ENCODE measurements at places on chromosomes 1 and 21.
A peak's percentile ranks its signal among the peaks of the same experiment; 100 is the strongest.

GRCh38 chr21:38959692-38960061, 153.9 kb downstream of the ETS2 start:
- no peak for DNase-seq

DNA sequence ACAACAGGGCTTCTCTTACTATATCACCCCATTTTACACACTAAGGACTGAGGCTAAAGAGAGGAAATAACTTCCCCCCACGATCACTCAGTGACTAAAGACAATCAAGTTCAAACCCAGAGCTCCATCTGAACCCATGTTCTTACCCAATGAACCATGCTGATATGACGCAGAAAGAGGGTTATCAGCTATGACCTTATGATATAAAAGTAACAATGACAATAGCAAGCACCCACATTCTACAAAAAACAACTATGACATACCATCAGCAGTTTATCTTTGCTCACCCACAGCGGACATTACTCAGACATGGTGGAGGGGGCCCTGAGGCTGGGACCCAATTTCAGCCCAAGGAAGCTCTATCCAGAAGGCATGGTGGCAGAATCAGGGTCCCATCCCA, 75.7 kb downstream of the PTPN14 start:
- no peak for DNase-seq

DNA sequence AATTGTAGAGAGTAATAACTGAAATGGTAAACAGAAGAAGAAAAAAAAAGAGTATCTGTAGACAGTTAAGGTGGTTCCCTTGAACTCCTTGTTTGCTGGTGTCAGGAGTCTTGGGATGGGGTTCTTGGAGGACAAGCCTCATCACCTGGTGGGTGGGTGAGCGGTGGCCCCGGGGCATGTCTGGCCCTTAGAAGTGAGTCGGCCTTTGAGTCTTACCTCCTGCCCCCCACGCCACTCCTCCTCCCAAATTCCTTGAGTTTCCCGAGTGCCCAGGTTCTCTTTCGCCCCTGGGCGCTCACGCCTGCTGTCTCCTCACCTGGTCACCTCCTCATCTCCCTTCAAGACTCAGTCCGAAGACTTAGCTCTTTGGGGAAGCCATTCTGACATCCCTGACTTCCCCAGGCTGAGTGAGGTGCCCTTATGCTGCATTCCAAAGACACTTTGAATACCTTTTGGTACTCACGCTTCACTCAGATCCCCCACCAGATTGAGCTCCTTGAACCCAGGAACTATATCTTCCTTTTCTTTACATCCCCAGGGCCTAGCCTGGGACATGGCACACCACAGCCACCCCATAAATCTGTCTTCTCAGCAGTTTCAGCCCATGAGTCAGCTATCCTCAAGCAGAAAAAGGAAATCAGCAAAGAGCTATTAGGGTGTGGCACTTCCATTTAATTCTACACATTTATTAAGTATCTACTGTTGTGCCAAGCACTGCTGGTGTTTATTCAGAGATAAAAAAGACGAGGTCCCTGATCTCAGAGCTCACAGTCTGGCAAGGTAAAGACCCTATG, 13.5 kb upstream of the IKBKE start:
- no peak for DNase-seq

- DNase-seq, result no peak
Observed at GRCh38 chr1:23466423-23466989, 17.5 kb downstream of the ASAP3 start.

DNA sequence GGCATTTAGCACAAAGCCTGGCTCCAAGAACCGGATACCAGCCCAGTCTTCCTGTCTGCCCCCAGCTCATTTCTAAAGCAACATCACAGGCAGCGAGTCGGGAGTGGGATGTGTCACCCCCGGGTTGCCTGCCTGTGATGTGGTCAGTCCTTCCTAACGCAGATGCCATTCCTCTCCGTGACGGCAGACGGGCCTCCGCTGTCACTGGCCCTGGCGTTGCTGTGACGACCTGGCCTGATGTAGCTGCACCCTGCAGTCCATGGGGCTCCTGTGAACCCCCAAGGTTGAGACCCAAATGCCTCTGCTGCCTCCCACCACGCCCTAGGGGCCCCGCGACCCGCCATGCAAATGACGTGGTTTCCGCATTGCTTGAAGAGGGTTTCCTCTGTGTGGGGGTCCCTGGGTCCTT, 12.3 kb downstream of the TNFRSF1B start:
- no peak for DNase-seq

GRCh38 chr1:156285437-156285836, 1.3 kb downstream of the TMEM79 start:
- DNase-seq, result no peak

DNA sequence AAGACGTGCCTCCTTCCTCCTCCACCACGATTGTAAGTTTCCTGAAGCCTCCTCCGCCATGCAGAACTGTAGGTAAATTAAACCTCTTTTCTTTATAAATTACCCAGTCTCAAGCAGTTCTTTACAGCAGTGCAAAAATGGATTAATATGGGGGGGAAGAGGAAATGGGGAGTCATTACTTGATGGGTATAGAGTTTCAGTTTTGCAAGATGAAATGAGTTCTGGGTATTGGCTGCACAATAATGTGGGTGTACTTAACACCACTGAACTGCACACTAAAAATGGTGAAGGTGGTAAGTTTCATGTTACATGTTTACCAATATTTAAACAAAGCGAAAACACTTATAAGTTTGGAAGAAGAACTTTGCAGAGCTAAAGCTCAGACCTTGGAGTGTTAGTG, 24.3 kb upstream of the DISP1 start:
- no peak for DNase-seq

GRCh38 chr1:32040711-32041110, 27.0 kb downstream of the KHDRBS1 start:
- no peak for DNase-seq

GRCh38 chr1:167190747-167191237, 29.9 kb upstream of the POU2F1 start:
- DNase-seq, result no peak

GRCh38 chr1:31791131-31791858, 24.5 kb downstream of the SPOCD1 start:
- DNase-seq, result no peak

- no peak for DNase-seq
Observed at GRCh38 chr21:35682904-35683549, 377.3 kb downstream of the SETD4 start.

- DNase-seq, result no peak
Observed at GRCh38 chr1:209584231-209584672, 738 bp downstream of the CAMK1G start.

- DNase-seq, result no peak
Observed at GRCh38 chr1:246157516-246157915, 349.6 kb downstream of the SMYD3 start.

- DNase-seq, result no peak
Observed at GRCh38 chr1:202708456-202709275, 1.6 kb downstream of the SYT2 start.

GRCh38 chr1:156935505-156936128, 15.2 kb downstream of the LRRC71 start:
- DNase-seq, result no peak

- DNase-seq, result no peak
Observed at GRCh38 chr21:30206551-30207251, 9.2 kb downstream of the CLDN8 start.

- no peak for DNase-seq
Observed at GRCh38 chr1:66370462-66370971, 163.4 kb upstream of the SGIP1 start.

DNA sequence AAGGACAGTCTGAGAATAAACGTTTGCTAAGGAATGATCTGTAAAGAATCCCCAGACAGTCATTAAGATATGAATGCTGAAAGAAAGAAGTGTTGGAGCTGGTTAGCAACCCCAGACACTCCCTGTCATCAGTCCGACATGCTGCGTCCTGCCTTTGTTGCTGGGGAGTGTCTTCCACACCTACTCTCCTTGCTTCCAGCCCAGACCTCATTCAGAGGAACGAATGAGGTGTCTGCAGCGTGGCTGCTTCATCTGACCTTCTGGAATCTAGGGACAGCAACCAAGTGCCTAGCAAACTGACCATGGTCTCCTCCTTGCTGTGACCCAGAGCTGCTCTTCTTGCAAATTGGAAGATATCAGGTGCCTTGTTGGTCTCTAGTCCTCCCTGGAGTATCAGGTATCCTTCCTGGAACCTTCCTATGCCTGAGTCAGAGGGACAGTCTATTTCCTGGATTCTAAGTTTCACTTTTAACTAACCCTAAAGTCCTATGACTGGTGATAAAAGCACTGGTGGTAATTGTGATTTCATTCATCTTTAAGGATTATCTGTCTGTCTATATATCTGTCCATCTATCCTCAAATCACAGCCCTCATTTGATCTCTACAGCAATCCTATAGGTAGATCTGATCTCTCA, 45.3 kb downstream of the NFASC start:
- DNase-seq, result no peak

DNA sequence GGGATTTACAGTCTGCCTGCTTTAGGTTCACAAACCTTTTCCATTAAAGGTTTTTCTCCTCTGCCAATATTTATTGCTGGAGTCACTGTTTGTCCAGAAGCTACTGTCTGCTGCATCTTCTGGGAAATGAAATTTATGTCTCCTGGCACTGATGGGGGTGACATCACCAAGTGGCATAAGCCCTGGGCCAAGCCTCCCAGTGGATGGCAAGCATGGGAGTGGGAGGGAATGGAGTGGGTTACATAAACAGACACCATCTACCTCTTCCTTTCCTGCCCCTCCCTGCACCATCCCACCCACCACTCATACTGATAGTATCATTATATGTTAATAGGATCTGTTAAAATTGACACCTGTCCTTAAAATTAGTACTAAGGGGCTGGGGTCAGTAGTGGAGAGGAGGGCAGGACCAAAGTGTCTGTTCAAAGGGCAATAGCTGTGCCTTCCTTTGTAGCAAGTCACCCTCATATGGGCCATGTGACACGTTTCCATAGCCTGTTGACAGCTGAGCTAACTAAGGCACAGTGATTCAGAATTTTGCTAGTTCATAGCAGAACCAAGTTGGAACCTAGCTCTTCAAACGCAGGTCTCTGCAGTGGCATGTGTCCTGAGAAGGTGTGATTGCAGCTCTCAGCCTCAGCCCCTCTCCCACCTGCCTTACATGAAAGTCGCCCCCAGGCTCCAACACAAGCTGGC, 71.0 kb downstream of the MAB21L3 start:
- DNase-seq, result no peak

DNA sequence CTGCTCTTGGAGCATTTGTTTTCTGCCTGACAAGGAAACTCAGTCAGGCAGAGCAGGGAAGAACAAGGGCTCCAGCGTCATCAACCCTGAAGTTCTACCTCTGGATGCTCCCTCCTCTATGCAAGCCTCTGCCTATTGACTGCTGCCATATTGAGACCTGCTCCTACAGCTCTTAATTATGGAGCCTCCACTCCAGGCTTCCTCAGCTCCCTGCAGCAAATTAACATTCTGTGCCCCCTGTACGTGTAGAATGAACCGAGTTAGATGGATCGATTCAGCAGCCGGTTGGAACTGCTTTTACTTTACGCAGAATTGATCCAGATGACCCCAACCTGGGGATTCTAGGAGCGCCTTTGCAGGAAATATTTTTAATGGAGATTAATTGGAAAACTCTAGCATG, 68.7 kb downstream of the KIRREL1 start:
- DNase-seq, result no peak

- DNase-seq, result no peak
Observed at GRCh38 chr1:150987924-150988323, 5.8 kb downstream of the ANXA9 start.

DNA sequence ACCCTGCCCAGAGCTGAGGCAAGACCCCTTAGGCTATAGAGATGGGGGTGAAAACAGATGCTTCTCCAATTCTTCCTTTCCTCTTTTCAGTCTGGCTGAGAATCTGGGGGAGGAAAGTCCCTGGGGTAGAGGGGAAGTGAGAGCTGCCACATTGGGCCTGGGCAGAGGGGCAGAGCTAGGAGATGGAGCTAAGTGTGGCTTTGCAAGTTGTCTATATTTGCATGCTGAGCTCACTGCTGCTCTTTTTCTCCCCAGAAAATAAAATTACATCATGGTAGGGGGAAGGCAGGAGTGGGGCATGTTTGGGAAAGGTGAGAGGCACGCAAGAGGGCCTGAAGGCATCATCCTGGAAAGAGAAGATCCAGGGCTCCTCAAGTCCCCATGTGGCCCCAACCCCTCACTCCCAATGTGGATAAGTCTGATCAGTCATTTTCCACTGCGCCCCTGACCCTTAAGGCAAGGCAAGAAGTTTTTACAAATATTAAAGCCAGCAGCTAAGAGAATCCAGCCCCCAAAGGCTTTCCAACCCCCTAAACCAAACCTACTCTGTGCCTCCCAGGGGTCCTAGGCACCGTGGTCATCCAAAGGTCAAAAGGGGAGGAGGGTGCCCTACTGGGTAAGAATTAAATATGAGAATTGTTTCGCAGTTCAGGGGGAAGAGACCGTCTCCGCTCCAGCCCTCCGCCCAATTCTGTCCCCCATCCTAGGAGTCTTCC, 500 bp upstream of the PEA15 start:
- peak; percentile 90 for DNase-seq

DNA sequence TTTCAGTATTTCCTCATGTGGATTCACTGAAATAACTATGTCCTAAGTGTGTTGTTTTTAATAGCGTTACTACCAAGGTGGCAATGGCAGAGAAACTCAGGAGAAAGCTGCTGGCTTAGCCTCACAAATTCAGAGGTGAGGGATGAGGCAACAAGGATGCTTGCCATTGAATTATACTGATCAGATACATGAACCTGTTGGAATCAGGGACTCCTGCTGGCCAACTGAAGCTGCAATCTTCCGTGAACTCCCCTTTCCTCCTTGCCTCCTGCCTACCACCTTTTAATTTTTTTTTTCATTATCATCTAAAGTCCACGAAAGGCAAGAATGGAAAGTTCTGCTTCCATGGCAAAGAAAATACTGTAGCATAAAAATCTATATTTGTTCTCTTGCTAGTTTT, 254.7 kb downstream of the NFIA start:
- no peak for DNase-seq

- no peak for DNase-seq
Observed at GRCh38 chr1:19757641-19758040, 42.1 kb downstream of the TMCO4 start.

DNA sequence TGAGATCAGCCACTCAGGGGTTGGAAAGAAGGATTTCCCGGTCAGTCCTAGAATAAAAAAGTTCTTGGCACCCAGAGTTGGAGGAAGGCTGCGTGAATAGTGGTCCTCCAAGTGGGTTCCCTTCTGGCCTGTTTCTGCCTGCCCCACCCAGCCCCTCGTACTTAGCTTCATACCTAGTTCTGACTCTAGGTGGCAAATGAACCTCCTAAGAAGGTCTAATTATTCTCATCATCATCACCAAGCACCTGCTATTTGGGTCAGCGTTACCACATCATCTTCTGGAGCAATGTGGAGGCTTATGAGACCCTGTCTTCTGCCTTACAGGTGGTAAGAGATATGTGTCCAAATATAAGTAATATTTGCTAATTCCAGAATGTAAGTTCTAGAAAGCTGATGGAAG, 35.9 kb upstream of the NFASC start:
- DNase-seq, result peak; percentile 34

- no peak for DNase-seq
Observed at GRCh38 chr1:156045076-156045475, 8.5 kb downstream of the UBQLN4 start.

DNA sequence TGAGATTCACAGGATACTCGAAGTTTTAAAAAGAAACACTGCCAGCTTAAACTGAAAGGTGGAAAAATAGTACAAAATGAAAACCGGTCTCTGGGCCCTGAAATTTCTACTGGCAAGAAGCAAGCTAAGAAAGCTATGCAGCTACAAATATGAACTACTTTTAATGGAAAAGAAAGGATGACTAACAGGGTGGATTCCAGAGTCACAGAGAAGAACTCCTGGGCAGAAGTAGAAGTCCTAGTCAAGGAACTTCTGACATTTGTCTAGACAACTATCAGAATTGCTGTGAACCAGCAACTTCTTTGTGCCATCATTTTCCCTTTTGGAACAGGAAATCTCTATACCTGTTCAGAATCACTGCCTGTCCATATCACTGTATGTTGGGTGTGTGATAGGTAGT, 38.1 kb downstream of the CD160 start:
- DNase-seq, result no peak

- no peak for DNase-seq
Observed at GRCh38 chr21:15749082-15749860, 19.5 kb downstream of the USP25 start.

Measured in NAMALWA (cell line).